Stimulated activated CD4-positive, alpha-beta T cell treated with anti-CD3 and anti-CD28 coated beads, TNF-alpha, amount 100 ng/mL, for 24 hours (primary cell): ENCODE measurements at places on chromosomes 7 and 10.

- DNase-seq, result no peak
Measured at GRCh38 chr10:127987467-127988380, 80.8 kb downstream of the PTPRE start.

GRCh38 chr7:83547526-83547925 is 101.4 kb downstream of the SEMA3E start:
- DNase-seq, result no peak

- DNase-seq, result no peak
Measured at GRCh38 chr10:128103229-128103714, 23.0 kb downstream of the MKI67 start.

GRCh38 chr10:100468978-100469377 is 6.2 kb downstream of the WNT8B start:
- DNase-seq, result no peak

DNA sequence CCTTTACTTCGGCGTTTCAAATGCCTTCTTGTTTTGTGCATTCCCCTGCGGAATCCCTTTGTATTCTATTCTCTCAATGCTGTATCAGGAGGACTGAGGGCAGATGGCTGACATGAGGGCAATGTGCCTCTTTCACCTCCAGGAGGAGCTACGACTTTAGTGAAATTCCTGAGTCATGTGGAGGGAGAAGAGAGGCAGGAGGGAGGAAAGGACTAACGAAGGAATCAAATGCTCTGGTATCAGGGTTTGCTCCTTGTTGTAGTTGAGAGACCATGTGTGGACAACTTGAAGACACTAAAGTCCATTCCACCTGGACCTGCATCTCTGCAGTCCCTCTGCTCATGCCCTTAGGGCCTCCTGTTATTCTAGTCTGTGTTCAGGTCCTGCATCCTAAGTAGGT is 40.2 kb upstream of the PRSS58 start:
- no peak for DNase-seq

- no peak for DNase-seq
Measured at GRCh38 chr10:83605783-83606630, 533.3 kb upstream of the GHITM start.

DNA sequence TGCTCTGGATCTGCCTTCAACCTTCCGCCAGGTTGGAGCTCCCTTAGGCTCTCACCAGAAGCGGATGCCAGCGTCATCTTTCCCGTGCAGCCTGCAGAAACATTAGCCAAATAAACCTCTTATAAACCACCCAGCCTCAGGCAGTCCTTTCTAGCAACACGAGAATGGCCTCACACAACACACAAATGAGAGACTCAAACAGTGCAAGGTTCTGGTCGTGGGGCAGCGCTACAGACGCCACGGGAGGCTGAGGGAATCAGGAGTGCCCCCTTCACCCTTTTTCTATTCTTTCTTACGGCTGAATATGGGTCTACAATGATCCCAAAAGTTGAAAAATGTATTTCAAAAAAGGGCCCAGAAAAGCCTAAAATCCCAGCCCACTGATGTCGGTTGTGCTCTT is 96.4 kb downstream of the FOXL3 start:
- DNase-seq, result no peak

DNA sequence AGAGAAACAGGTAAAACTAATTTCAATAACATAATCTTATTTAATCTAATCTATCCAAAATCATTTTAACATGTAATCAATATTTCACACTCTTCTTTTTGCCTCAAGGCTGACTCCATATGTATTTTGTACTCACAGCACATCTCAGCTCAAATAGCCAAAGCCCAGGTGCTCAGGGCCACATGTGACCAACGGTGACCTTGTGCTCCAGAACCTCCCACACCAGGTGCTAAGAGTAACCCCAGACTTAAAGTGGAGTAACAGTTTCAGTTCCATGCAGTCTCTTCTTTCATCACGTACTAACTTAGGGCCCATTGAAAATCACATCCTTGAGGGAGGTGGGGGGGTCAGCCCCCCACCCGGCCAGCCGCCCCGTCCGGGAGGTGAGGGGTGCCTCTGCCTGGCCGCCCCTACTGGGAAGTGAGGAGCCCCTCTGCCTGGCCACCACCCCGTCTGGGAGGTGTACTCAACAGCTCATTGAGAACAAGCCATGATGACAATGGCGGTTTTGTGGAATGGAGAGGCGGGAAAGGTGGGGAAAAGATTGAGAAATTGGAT is 47.3 kb downstream of the NCAPG2 start:
- DNase-seq, result no peak

DNA sequence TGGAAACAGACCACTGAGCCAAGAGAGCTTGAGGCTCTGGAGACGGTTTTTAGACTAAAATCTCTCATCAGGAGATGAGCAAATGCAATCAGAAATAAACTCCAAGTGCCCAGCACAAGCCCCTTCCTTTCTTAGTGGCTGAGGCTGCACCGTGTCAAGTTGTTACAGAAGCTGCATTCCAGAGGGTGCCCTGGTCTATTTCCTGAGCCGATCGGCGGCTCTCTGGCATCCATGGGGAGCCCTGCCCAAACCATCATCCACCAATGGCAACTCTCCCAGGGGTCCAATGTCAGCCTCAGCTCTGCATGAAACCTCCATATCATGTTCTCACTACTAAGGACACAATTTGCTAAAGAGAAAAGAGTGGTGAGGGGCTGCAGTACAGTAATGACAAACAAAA is 89.6 kb downstream of the SVIL start:
- DNase-seq, result no peak

DNA sequence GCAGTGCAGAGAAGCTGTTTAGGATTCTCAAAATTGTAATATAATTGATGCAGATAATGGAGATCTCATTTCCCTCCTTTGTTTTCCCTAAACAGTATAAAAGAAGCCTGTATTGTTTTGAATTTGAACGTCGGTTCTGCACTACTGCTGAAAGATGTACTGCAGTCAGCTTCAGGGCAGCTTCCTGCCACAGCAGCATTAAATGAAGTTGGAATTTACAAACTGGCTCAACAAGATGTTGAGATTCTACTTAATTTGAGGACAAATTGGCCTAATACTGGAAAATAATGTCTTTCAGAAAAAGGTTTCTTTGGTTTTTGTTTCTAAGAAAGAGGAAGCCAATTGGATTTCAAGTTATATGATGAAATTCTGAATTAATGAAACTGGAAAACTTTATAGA is 14.3 kb downstream of the EFCAB10 start:
- DNase-seq, result no peak

DNA sequence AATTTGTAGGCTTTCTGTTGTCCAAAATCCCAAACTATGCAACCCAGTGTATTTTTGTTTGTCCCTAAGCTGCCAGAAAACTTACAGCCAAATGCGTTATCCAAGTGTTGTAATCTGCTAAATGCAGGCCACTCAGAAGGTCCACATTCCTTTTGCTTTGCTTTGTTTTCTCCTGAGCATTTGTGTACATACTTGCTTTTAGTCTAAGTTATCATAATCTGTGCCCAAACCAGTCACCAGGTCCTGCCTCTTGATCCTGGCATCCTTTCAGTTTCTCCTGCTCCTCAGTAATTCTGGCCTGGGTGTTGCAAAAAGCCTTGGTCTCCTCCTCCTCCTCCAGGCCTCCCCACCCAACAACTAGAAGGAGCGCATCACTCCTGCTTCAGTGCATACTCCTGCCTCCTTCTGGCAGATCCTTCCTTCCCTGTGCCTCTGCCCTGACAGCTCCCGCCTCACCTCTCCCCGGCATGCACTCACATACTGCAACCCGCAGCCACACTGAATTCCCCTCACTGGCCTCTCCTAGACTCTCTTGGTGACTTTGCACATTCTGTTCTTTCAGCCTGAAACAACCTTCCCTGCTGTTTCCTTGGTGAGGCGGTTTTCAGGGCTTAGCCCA is 2.3 kb downstream of the DENND2A start:
- no peak for DNase-seq

GRCh38 chr7:149743476-149744255 is 29.7 kb downstream of the ZNF467 start:
- DNase-seq, result no peak

GRCh38 chr7:106655703-106656498 is 5.1 kb downstream of the CCDC71L start:
- no peak for DNase-seq

DNA sequence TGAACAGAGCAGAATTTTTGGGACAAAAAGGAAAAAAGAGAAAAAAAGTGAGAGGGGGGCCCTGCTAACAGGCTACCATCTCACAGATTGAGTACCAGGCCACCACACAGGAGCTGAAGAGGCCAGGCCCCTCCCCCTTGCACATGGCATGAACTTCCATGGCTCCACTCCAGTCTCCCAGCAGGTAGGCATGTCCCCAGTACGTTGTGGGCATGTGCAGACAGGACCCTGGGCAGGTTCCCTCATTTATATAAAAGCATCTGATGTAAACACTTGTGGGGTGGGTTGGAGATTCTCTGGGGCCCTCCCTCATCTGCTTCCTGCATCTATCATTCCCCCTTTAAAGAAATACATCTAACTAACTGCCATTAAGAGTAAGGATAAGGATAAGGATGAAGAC is 45.0 kb upstream of the AKR1C1 start:
- no peak for DNase-seq

DNA sequence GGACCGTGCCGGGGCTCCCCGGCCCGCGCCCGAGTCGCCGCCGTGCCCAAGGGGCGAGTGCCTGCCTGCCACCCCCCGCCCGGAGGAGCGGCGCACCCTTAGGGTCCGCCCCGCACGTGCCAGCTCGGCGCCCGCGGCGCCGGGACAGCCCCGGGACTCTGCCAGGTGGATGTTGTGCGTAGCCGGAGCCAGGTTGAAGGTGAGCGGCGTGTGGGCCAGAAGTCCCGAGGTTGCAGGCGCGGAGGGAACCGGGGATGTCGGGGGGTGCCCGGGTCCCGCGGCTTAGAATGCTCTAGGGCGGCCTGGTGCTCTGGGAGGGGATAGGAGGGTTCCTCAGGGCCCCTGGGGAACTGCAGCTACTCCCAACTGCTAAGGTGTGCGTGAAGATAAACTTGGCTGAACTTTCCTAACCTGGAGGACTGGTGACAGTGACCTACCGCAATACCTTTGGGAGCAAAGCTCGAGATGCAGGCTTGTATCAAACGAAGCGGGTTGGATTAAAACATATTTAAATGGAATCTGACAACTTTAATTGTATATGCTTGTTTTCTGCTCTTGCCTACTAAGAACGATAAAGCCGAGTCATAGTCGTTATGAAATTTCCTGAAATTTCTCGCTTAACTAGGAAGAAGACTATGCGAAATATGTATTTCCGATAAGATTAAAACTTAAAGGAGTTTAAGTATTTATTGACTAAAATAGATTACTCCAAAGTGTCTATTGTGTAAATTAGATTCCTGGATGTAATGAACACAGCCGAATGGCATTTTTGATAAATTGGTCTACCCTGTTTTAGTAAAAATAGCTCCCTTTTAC is at the start of gene CUX1:
CUX1 (plus strand) TSS at position 156 of the 816 bp plus-strand sequence; CDS start at position 170, 14 bp downstream.
- DNase-seq, result peak; percentile 17

- DNase-seq, result no peak
Measured at GRCh38 chr10:16966991-16967865, 150.0 kb upstream of the RSU1 start.

- no peak for DNase-seq
Measured at GRCh38 chr7:44057849-44058758, 7.3 kb downstream of the PGAM2 start.

DNA sequence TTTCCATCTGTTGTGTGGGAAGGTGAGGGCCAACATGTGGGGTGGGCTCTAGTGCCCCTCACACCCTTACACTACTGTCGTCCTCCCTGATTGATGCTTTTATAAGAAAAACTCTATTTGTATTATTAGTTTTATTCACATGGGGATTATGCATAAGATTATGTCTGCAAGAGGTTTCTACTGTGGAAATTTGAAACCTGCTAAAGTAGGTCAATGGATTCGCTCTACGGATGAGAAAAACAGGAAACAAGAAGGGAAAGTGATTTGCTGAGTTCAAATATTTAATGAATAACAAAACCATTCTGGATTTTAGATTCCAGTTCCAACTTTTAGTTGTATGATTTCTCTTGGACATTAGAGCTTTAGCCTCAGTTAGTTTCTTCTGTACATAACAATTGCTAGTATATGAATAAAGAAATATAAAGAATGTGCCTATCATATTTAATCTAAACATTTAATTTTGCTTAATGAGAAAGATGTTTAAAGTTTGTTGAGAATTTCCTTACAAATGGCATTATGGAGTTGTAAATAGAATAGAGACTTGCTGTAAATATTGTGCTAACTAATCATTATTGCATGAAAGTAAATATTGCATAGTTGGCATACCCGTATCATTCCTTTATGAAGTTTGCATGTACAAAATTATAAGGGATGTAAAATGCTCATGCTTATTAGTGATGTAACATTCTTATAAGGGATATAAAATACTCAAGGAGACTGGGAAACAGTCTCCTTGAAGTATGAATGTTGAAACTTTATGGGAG is 193.8 kb downstream of the THSD7A start:
- DNase-seq, result no peak

DNA sequence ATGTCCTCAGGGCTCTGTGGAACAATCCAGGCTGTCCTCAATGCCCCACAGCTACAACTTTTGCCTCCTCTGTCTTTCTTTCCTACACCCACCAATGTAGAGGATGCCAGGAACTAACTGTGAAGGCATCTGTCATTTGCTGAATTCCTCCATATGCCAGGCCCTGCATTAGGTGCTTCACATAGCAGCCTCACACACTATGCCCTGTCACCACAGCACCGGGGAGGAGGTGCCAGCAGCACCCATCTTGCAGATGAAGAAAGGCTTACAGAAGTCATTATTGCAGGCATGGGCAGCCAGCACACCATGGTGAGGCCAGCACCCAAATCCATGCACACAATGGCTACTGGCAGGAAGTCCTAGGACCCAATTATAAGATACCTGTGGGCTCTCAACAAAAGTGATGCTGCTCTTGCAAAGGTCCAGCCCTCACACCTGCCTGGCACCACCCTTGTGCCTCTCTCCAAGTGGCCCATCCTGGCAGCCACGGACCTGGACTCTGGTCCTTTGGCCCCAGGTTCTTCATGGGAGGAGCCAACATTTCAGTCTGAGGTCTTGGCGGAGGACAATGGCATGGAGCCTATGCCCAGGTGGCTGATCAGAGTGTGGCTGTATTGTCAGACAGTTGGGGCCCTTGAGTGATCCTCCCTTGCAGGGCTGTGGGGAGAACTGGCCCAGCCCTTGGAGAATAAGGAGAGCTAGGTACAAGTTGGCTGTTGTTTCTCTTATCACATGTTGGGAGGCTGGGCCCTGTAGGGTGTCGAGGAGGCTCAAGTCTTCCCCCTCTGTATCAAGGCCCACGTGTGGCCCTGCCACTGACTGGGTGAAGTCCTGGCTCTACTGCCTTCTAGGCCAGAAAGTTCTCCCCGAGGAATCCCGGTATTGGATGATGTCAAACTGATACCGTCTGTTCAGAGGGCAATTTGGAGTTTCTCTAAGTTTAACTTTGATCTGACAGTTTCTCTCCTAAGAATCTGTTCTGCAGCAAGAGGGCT is 14.4 kb upstream of the MYL7 start:
- DNase-seq, result no peak

DNA sequence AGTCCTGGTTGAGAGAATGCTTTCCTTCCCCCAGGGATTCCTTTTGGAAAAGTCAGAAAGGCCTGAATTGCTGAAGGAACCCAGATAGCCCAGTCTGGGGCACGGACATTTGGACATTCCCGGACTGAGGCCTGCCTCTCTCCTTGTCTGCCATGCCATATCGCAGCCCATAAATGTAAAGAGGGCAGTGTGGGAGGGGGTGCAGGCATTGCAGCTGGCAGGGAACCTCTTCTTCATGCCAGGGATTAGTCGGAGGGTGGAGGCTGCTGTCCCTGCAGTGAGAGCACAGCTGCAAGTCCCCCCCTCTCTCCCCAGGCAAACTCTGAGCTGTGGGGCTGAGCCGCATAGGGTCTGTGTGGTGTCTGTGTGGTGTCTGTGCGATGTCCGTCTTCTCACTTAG is 486.0 kb upstream of the MKI67 start:
- no peak for DNase-seq

GRCh38 chr10:48286356-48286755 is 11.9 kb upstream of the FRMPD2 start:
- DNase-seq, result no peak
